ENCODE measurements at places on chromosomes 12 and 14. TPM values are rescaled to one million over a fixed set of nuclear protein-coding genes. Genes with fewer than 3 reads are reported as not detected.

DNA sequence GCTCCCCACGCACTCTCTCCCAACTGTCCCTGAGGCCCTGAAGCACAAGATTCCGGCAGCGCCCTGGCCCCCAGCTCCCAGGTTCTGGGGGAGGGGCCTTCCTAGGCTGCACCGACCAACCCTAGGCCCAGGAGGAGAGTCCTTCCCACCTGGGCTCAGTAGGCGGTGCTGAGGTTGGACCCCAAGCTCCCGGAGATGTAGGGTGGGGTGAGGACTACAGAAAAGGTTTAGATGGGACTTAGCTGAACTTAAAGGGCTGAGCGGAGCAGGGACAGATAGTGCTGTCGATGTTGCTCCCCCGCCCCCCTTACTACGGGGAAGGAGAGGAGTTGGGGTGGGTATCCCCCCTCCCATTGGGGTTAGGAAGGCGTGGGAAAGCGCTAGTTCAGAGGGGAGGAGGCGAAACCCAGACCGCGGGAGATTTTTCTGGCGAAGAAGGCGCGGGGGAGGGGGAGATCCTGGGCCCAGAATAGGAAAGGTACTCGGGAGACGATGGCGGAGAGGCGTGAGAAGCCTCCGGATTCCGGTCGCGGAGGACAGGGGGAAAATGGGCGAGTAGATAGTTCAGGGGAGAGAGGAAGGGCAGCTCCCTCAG is 4.2 kb upstream of the BAZ2A start:
- DNase-seq, result no peak

GRCh38 chr12:96876966-96877365 is 30.1 kb upstream of the NEDD1 start:
- no peak for DNase-seq

C12orf50 gene
- 0.11 TPM for total RNA-seq

RAD9B gene
- 2.9 TPM for total RNA-seq

GRCh38 chr12:122665349-122665748 is 37.8 kb downstream of the HCAR2 start:
- no peak for DNase-seq

DNA sequence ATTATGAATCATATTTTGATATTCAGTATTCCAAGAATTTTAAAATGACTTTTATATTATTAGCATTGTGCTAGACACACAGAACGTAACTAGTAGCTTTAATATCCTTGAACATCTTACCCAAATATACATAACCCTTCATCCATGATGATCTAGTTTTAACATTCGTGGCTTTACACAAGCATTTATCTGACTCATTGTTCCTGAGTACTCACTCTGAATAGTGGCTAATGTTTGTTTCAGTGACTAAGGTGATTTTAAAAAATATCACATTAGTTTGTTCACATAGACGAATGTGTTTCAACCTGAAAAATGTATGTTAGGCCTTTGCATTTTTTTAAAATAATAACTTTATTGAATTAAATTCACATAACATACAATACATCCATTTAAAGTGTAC is 80.0 kb upstream of the PTPRQ start:
- DNase-seq, result no peak

APOF gene
- not detected for total RNA-seq

DNA sequence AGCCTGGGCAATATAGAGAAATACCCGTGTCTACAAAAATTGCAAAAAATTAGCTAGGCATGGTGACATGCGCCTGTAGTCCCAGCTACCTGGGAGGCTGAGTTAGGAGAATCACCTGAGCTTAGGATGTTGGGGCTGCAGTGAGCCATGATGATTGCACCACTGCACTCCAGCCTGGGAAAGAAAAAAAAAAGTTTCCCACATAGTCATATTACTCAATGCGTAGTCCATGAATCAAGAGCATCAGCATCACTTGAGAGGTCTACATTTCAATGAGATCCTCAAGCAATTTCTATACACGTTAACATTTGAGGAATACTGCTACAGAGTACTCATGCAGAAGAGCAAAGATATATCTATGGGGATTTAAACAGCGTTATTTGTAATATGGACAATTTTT is 5.2 kb upstream of the LRRC23 start:
- no peak for DNase-seq

CAPZA3 gene
- not detected for total RNA-seq

DNA sequence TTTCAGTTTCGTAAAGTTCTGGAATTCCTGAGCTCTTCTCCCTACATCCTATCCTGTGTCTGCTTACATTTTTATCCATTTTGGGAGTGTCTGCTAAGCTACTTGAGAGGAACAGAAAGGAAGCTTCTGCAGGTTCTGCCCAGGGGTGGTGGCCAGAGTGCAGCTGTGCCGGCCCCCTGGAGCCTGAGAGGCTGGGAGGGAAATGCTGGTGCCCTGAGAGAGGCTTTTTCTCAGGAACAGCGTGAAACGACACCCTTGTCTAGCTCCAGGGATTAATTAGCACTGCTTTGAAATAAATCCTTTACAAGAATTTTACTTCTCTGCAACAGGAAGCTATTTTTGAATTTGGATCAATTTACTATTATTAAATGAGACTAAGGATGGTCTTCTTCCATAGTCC is 165.4 kb downstream of the SLC15A5 start:
- DNase-seq, result no peak

DNA sequence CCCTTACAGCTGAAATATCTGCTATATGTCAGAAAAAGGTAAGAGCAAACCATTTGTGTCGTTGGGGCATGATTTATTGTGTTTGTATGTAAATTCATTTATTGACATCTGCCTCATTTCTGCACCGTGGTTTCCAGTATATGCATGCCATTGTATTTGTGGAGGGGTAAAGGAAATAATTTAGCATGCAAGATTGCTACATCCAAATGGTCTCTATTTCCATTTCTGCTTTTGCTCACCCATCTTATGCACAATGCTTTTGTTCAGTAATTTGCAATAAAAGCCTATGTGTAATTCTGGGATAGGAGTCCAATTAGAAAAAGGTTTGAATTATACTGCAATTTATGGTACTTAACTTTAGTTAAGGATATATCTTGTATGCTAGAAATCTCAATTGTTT is 101.8 kb downstream of the UNC79 start:
- no peak for DNase-seq

CNTN1 gene
- total RNA-seq, result not detected

- DNase-seq, result no peak
Observed at GRCh38 chr12:58302487-58303011, 361.2 kb downstream of the ATP23 start.

CLEC1A gene
- 1.0 TPM for total RNA-seq

Data from naive thymus-derived CD4-positive, alpha-beta T cell (primary cell).